Naive thymus-derived CD8-positive, alpha-beta T cell (primary cell): ENCODE measurements at places on chromosomes 7 and 10. TPM values are rescaled to one million over a fixed set of nuclear protein-coding genes. Genes with fewer than 3 reads are reported as not detected.

DNA sequence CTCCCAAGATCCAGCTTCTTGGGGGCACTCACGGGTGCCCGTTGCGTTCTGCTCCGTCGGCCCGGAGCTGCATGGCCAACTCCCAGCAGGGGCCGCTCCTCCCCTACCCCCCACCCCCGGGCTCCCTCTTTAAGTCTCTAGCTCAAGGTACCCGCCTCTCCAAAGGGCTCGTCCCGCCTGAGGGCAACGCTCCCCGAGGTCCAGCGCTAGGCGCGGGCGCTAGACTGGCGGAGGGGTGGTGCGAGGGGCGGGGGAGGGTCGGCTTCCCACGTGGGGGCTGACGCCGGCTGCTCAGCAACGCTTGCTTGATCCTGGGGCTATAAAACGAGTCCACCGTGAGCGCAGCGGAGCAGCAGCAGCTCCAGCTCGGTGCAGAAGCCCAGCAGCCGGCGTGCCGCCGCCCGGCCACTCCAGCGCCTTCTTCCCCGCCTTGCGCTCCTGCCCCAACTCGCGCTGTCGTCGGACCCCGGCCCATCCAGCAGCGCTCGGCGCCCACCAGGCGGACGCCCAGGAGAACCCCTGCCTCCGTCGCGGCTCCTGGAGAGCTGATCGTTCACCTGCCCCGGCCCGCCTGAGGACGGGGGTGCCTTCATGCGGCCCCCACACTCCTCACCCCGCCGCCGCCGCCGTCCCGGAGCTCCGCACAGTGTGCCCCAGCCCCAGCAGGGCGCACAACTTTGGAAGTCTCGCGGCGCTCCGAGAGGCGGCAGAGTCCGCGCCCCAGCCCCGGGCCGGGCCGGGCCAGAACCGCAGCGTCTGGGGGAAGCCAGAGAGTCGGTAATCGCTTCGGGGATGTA lies at the start of gene ADRA2A:
Gene ADRA2A, plus strand, starts transcription at position 348 of the 797 bp plus-strand sequence. CDS start 968 bp downstream, outside the sequence.
- DNase-seq: no peak

GRCh38 chr10:128896116-128896795 lies 570.8 kb upstream of the MGMT start:
- no peak for DNase-seq

- no peak for DNase-seq
Measured at GRCh38 chr7:132488634-132489302, 87.5 kb downstream of the PLXNA4 start.

GRCh38 chr7:12287901-12288300 lies 76.8 kb downstream of the TMEM106B start:
- no peak for DNase-seq

- no peak for DNase-seq
Measured at GRCh38 chr10:116408719-116409118, 18.9 kb upstream of the PNLIPRP3 start.

The FAM25C gene
- not detected for polyA plus RNA-seq
